Activated naive CD4-positive, alpha-beta T cell treated with anti-CD3 and anti-CD28 coated beads for 36 hours (primary cell): ENCODE measurements at places on chromosomes 2 and 18.

DNA sequence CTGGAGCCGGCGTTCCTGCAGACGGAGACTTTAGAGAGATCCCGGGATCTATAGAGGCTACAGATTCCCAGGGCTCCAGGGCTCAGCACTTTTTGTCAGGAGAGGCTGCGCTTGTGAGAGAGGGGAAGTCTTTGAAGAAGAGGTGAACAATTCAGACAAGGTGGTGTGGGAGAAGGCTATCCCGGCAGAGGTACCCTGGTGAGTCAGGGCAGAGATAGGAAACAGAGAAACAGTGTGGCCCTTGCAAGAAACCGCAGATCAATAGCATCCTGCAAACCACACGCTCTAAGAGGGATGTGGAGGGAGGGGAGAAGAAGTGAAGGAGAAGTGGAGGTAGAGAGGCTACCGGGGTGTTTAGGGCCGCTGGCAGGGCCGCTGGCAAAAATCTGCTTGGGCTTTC is 160.5 kb upstream of the APCDD1 start:
- no peaks in the 10 kb centered on the region for H3K4me1 ChIP-seq
- no peak overlapping the region for H3K4me3 ChIP-seq
- H3K27me3 ChIP-seq, result peaks cover 6% of the 10 kb centered on the region
- DNase-seq, result no peak
- H3K36me3 ChIP-seq, result no peaks in the 10 kb centered on the region

DNA sequence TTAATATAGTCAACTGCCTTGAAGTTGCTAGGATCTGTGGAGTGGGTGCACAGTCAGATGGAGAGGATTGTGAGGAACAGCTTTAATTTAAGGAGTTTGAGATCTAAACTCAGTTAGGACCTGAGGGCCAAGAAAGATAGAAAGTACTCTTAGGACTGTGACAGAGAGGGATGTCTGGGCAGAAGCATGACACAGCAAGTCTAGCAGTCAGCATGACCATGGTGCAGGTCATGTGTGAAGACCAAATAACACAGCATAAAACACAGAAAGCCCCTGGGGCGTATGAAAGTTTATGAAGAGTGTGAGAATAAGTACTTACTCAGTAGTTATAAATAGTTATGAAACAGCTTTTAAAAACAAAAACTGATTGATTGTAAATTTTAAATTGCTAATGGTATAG is 107.2 kb downstream of the GALNT1 start:
- no peaks in the 10 kb centered on the region for H3K27me3 ChIP-seq
- no peak overlapping the region for H3K27ac ChIP-seq
- no peaks in the 10 kb centered on the region for H3K4me1 ChIP-seq
- no peak for DNase-seq
- peaks cover 21% of the 10 kb centered on the region for H3K36me3 ChIP-seq

DNA sequence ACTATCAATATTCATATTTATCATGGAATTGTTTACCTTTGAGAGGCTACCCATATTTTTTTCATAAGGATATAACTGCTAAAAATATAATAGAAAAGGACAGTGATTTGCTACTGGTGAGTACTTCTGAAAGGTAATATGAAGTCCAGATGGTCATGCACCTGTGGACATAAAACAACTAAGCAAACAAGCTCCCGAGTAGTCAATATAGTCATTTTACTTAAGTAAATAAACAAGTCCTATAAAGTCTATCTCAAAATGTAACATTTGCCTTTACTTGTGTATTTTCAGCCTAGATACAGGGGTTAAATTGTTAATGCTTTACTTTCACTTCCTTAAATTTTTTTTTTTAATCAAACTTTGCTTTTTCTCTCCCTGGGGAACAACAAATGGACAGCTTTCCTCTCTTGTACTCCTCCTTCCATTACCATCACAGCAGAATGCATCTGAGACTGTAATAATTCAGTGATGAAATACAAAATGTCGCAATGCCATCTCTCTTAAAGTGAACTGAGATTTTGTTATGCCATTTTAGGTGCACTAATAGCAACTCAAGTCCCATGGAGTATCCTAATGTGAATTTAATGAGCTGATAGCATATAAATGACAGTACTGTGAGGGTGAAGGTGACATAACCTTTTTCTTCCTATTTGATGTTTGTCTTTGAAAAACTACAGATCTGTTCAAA is 1325.4 kb upstream of the ZEB2 start:
- H3K27me3 ChIP-seq, result no peaks in the 10 kb centered on the region
- H3K4me3 ChIP-seq, result no peak overlapping the region
- H3K4me1 ChIP-seq, result no peaks in the 10 kb centered on the region
- H3K36me3 ChIP-seq, result no peaks in the 10 kb centered on the region
- H3K27ac ChIP-seq, result no peak overlapping the region
- no peak for DNase-seq

DNA sequence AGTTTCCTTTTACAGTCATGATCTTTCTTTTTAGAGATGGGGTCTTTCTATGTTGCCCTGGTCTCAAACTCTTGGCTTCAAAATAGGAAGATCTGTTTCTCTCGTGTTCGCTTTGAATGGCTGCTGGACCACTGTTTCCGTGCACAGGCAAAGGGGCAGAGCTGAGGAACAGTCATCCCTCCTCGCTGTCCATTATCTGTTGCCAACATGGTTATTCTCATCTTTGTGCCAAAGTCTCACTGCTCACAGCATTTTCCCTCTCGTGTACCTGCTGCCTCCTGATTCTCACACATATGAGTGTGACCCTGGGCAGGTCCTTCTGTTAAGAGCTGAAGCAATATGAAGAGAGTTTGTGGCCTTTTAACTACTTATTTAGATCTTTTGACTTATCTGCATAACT is 28.0 kb upstream of the CCNYL1 start:
- peaks cover 5% of the 10 kb centered on the region for H3K4me1 ChIP-seq
- H3K27ac ChIP-seq, result no peak overlapping the region
- no peaks in the 10 kb centered on the region for H3K36me3 ChIP-seq
- DNase-seq, result no peak
- H3K27me3 ChIP-seq, result peaks cover 4% of the 10 kb centered on the region

DNA sequence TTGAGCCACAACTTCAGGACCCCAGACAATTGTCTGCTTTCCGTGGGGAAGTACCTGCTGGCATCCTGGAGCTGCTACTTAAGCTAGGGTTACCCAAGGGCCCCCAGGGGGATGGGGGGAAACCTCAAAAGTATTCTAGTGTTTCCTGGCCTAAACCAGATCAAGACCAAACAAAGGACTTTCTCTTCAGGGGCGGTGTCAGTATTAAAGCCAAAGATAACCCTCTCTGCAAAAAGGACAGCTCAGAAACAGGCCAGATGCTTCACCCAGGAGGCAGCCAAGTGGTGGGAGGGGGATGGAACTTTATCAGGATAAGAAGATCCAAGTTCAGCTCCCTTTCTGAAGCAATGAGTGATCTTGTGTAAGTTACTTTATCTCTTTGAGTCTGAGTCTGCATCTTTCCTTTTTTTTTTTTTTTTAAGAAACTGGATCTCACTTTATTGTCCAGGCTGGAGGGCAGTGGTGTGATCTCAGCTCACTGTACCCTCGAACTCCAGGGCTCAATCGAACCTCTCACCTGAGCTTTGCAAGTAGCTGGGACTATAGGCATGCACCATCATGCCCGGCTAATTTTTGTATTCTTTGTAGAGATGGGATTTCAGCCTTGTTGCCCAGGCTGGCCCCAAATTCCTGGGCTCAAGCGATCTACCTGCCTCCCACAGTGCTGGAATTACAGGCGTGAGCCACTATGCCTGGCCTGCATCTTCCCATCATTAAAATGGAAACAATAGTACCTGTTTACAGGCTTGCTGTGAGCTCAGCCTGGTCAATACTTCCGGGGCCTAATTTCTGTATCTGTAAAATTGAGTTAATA is 151.8 kb upstream of the PTPRM start:
- H3K27ac ChIP-seq, result no peak overlapping the region
- DNase-seq, result no peak
- no peak overlapping the region for H3K4me3 ChIP-seq
- no peaks in the 10 kb centered on the region for H3K36me3 ChIP-seq
- no peaks in the 10 kb centered on the region for H3K27me3 ChIP-seq

DNA sequence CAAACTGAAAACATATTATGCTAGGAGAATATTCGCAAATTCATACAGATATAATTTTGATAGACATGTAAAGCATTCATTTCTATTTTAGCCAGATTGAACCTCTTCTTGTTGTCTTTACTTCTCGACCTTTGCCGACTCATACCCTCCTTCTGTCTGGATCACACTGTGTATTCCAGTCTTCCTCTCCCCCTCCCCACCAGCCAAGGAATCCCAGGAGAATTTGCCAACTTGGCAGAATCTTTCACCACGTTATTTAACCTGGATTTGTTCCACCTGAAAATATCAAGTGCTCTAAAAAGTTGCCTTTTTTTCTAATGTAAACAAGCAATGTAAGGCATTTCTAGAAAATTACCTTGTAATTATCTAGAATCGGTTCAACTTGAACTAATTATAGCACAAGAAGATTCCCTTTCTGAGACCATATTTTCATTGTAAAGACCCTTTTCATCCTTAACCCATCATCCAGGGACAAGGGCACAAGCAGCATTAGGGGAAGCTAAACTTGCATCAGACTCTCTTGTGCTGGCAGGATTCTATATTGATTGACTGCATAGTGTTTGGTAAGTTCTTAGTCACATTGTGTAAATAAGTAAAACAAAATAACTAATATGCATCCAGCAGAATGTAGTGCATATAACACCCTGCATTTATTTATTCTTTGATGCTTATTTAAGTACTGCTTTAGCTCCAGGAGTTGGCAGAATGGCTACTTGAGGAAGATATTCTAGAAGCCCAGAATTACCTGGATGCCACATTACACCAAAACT is 1328.7 kb upstream of the NXPH2 start:
- no peak for DNase-seq
- no peaks in the 10 kb centered on the region for H3K27me3 ChIP-seq

DNA sequence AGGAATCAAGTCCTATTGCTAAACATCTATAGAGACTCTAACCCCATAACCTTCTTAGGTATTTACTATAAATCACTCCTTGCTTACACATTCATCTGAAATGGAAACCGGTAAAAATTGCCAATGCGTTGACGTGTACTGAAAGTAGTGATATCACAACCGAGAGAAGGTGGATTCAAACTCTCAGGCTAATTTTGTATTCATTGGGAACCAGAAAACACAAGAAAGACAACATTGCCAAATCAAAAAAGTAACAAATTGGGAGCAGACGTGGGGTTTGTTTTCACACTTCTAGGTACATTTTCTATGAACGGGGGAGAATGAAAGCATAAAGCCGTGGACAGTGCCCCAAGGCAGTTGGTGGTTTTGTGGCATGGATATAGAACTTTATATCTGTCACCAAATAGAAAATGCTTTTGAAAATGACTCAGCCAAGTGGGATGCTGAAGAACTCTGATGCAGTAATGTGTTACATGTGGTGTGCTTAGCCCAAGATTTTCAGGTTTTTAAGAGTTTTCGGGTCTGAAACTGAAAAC is 155.1 kb upstream of the RASGRP3 start:
- no peaks in the 10 kb centered on the region for H3K36me3 ChIP-seq
- H3K4me1 ChIP-seq, result peaks cover 17% of the 10 kb centered on the region
- no peak overlapping the region for H3K4me3 ChIP-seq

GRCh38 chr2:230885463-230886130 is 20.9 kb downstream of the ITM2C start:
- no peak overlapping the region for H3K27ac ChIP-seq
- no peak overlapping the region for H3K4me3 ChIP-seq
- no peaks in the 10 kb centered on the region for H3K36me3 ChIP-seq
- H3K27me3 ChIP-seq, result no peaks in the 10 kb centered on the region
- H3K4me1 ChIP-seq, result peaks cover 6% of the 10 kb centered on the region

GRCh38 chr2:44768438-44769236 is 172.9 kb upstream of the SIX3 start:
- H3K27me3 ChIP-seq, result no peaks in the 10 kb centered on the region
- peaks cover 6% of the 10 kb centered on the region for H3K36me3 ChIP-seq
- no peak for DNase-seq
- no peak overlapping the region for H3K4me3 ChIP-seq
- H3K4me1 ChIP-seq, result no peaks in the 10 kb centered on the region
- H3K27ac ChIP-seq, result no peak overlapping the region

DNA sequence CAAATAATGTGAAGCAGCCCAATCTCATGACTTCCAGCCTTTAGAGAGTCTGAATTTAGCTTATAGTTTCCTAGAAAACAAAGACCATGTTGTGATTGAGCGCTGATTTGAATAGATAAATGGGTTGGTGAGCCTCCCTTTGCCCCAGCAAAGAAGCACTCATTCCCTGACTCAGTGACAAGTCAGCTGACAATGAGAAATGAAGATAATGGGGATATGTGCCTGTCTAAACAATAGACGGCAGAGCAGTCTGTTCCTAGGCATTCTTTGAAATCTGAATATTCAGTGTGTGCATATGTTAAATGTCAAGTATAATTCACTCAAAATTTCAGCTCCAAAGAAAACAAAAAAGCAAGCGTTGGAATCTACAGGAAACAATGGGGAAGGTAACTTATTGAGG is 34.8 kb upstream of the LINC00305 start:
- H3K27ac ChIP-seq, result no peak overlapping the region
- DNase-seq, result no peak
- no peak overlapping the region for H3K4me3 ChIP-seq
- no peaks in the 10 kb centered on the region for H3K36me3 ChIP-seq

DNA sequence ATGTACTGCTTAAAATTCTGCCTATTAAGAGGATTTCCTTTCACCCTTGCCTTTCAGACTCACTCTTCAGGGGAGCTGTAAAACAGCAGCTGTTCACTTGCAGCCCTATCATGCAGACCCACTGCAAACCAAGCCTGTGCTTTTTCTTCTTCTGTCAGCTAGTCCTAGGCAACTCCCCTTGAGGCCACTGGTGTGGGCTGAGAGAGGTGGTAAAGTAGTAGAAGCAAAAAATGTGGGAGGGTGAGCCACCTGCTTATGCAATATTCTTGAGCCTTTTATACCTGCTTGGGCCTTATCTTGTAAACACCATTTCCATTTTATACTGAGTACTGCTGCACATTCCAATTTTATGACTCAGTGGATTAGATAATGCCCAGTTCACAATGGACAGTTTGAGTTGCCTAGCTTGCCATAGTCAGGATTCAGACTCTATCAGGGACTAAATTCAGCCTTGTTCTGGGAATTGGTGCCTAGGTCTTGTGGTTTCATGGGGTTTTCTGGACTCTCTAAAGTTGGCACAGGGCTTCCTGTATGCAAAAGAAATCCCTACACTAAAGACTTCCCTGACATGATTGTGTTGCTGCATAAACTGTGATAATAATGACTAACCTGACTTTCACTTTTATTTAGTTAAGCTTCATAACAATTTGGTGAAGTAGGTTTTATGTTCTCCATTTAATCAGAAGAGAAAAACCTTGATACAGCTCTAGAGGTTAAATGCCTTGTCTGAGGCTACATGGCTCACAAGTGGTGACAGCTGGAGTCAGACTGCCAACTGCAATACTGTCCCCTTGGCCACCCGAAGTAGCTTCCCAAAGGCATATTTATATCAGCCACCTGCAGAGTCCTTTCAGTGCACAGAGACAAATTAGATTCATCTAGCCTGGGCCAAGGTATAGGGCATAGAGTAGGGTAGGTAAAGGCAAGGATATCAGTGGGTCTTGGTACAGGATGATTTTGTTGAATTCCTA is 47.4 kb upstream of the KDM3A start:
- H3K27me3 ChIP-seq, result no peaks in the 10 kb centered on the region
- peak; percentile 48 for DNase-seq
- no peaks in the 10 kb centered on the region for H3K36me3 ChIP-seq
- H3K4me3 ChIP-seq, result no peak overlapping the region
- peaks cover 17% of the 10 kb centered on the region for H3K4me1 ChIP-seq
